ENCODE measurements at places on chromosomes 13 and 19. TPM values are rescaled to one million over a fixed set of nuclear protein-coding genes. Genes with fewer than 3 reads are reported as not detected.

The SLC27A5 gene
- total RNA-seq: 4.2 TPM

The SHD gene
- not detected for total RNA-seq

The ADPRHL1 gene
- 0.75 TPM for total RNA-seq

The CACNG7 gene
- not detected for total RNA-seq

The THSD1 gene
- 14.1 TPM for total RNA-seq

Data from uterine smooth muscle cell (primary cell).